ENCODE measurements at places on chromosomes 16 and 17.

DNA sequence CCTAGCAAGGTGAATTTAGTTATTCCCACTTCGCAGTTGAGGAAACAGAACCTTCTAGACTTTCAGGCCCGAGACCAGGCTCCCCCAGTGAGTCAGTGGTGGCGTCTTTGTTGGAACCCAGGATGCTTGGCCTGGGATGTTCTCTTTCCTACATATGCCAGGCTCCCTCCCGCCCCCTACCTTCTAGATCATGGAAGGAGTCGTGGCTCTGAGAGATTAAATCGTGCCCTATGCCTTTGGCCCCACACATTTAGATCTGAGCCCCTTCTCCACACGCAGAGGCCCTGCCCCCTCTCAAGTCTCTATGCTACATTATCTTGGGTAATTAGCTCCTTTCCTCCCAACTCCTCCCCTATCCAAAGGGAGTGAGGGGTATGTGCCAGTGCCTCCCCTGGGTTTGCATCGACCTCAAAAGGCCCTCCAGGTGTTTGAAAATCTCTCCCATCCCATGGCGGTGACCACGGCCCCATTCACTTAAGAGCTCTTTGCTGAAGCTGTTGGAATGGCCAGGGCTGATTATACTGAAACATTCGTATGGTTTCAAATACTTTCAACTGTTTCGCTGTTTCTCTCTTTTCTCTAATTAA is 3.0 kb downstream of the NGFR start:
- no peak for DNase-seq

- DNase-seq: no peak
Observed at GRCh38 chr16:86671486-86672178, 93.3 kb downstream of the FOXL1 start.

GRCh38 chr17:79769570-79770506 is 8.1 kb upstream of the CBX2 start:
- no peak for DNase-seq

GRCh38 chr17:74407384-74407783 is 24.5 kb upstream of the GPRC5C start:
- DNase-seq: no peak

DNA sequence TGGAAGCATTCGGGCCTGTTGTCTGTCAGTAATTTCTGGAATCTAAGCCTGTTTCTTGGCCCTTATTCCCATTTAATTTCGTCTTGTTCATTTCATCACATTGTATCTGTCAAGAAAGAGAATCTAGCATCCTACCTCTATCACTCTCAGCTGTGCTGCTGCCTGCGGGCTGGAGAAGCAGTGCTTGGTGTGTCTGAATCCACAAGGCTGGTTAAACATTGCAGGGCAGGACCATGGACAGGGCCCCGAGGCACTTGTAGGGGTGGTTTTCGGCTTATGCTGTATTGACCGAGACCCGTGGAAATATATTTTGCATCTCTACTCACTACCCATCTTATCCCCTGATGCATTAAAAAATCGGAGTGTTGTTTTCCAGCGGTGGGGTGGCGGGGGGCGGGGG is 3.1 kb downstream of the RAB11FIP4 start:
- peak; percentile 23 for DNase-seq

DNA sequence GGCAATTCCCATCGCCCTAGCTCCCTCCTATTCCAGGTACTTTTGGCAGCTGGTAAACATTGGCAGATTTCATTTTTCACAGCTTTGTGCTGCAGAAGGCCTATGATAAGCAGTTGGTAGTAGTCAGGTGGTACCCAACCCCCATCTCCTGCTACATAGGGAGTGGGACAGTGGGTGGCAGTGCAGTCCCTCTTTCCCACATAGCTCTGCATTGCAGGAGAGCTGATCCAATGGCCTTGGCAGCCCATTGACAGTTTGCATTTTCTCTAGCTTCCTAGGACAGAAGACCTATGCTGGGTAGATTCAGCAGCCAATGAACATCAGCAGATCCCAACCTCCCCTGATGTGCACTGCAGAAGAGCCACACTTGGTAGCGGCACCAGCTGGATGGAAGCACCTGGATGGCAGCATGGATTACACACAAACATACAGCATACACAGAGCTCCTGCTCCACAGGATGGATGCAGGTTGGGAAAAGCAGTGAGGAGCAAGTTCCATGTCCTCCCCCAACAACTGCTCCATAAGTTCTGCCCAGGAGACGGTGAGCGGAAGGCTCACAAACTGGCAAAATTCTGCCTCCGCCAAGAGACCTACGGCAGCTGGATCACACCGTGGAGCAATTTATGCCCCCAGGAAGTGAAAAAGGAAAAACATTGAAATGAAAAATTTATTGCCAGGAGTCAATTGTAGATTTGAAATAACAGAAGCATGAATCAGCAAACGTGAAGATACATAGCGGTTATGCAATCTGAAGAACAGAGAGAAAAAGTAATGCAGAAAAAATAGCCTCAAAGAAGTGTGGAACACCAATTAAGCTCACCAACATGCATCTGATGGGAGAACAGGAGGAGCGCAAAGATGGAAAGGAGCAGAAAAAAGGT is 95.7 kb downstream of the CACNG1 start:
- DNase-seq: no peak

GRCh38 chr16:89335803-89336485 is 118.4 kb downstream of the ZNF778 start:
- DNase-seq: no peak

DNA sequence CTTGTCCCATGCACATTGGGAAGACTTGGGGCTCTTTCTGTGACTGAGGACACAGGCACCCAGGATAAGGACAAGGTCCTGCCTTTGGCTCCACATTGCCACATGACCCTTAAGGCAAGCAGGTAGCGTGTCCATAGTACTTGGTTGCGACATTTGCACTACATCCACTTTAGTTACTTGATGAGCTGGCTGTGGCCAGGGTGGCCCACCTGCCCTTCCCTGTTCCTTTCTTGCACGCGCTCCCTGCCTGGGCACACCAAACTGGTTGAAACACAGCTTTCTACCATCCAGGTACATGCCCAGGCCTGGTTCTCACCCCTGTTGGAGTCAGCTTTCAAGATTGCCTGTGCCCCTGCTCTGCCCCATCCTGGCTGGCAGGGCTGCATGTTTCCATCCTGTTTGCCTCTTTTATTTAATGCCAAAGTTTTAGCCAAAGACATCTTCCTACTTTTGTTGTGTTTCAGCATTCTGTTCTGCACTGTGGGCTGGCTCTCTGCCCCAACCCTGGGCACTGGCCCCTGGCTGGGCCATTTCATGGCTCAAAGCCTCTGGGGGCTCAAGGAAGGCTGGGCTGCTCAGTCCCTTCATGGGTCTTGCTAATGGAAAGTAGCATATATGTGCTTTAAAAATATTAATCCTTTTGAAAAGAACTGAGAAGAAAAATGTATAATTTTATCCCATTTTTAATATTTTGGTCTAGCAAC is 3.2 kb downstream of the B3GNT9 start:
- DNase-seq: no peak

GRCh38 chr16:3084969-3085670 is 14.0 kb downstream of the ZSCAN10 start:
- DNase-seq: no peak

Data from CD4-positive, alpha-beta T cell treated with Interleukin-4 for 1 hour (primary cell).